ENCODE measurements at places on chromosomes 11 and 22.

DNA sequence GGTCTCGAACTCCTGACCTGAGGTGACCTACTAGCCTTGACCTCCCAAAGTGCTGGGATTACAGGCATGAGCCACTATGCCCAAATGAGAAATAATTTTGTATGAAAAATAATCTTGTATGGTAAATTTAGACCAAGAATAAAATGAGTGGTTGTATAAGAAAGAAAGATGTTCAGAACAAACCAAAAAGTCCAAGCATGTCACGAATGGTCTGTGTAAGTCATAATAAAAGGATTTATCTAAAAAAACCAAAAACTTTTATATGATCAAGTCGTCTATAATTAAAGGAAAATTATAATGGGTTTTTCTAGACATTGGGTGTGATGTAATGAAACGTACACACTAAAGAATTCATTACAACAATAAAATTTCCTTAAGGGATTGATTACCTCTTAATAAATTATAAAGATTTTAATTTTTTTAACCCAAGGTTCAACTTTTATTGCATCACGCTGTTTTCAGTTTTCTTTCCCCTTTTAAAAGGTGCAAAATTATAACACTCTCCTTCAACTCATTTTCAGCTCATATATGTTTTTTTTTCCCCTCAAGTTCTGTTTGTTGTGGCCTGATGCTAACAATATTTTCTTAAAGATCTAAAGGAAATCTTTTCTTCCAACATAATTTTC is 8.9 kb upstream of the AQP11 start:
- peak; percentile 44 for DNase-seq

DNA sequence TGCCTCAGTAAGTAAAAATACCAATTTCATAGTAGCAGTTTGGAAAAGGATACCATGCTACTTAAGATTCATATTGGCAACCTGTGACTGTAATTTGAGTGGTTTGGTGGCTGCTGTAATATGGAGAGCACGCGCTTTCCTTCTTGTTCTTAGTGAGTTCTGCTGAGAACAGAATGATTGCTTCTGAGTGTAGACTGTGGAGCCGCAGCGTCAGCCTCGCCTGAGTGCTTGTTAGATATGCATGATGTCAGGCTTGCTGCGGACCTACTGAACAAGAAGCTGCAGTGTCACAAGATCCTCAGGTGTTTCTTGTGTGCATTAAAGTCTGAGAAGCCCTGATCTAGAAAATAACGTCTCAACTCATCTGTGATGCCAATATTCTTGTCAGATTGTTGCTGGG is 143.2 kb downstream of the ARHGAP42 start:
- peak; percentile 93 for DNase-seq

DNA sequence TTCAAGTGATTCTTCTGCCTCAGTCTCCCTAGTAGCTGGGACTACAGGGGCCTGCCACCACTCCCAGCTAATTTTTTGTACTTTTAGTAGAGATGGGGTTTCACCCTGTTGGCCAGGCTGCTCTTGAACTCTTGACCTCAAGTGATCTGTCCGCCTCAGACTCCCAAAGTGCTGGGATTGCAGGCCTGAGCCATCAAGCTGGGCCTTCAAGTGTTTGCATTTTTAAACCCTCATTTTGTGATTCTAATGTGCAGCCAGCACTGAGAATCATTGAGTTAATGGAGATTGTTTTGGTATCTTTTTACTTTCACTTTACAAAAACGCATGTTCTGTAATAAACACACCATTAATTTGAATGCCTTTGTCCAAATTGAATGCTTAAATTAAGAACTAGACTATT is 3.4 kb downstream of the TYR start:
- no peak for DNase-seq

- DNase-seq, result no peak
Observed at GRCh38 chr11:132093536-132094259, 723.3 kb downstream of the NTM start.

DNA sequence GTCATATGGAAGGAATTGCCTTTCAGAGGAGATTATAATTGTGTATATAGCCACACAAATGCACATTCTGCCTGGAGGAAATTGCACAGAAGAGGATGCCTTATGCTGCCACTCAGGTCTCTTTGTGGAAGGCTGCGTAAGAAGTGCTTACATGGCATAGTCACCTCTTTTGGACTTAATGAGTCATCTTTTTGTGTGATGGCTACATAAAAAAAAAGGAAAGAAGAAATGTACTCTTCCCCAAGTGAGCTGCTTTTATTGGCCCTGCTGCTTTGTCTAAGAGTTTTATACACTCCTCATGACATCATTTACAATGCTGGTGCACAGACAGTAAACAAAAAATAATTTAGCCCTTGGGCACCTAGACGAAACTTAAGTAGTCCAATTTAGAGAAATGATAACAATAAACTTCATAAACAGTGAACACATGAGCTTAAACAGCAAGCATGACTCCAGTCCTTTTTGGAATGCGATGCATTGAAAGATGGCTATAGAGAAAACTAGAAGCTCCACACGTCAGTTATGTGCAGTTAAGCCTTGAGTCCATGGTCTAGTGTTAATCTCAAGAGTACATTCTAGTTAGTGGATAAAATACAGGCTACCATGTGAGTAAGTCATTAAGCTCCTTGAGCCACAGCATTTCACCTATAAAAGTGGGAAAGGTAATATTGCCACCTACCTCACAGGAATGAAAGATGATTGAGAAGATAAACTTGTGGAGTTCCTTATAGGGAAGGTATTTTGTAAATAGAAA is 12.0 kb downstream of the CSTPP1 start:
- no peak for DNase-seq

- DNase-seq, result no peak
Observed at GRCh38 chr22:32702421-32702820, 99.1 kb upstream of the TIMP3 start.

- no peak for DNase-seq
Observed at GRCh38 chr22:25045159-25045558, 92.6 kb downstream of the KIAA1671 start.

- no peak for DNase-seq
Observed at GRCh38 chr11:59195586-59195985, 17.1 kb downstream of the MPEG1 start.

DNA sequence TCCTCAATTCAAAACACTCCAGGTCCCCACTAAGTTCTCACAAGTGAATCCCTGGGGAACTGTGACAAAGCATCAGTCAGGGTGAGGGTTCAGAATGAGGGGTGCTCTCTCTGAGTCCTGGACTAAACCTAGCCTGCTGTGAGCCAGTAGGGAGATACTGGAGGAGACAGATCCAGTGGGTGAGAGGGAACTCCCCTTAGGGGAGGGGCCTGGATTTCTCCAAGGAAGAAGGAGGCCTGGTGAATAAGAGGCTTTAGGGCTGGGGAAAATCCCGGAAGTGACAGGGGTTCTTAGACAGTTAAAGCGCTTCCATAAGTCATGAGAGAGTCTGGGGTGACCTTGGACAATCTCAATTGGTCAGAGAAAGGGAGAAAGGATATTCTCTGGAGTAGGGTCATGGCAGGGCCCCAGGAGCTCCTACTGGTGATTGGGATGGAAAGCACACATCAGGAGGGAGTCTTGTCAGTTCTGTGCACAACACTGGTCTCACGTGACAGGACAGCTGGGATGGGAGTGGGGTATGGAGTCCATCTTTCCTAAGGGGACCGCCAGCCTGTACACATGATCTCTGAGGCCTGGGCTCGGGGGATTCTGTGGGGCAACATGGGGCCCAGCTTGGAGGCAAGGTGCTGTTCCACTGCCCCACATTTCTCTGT is 1.5 kb downstream of the TBC1D10A start:
- no peak for DNase-seq

DNA sequence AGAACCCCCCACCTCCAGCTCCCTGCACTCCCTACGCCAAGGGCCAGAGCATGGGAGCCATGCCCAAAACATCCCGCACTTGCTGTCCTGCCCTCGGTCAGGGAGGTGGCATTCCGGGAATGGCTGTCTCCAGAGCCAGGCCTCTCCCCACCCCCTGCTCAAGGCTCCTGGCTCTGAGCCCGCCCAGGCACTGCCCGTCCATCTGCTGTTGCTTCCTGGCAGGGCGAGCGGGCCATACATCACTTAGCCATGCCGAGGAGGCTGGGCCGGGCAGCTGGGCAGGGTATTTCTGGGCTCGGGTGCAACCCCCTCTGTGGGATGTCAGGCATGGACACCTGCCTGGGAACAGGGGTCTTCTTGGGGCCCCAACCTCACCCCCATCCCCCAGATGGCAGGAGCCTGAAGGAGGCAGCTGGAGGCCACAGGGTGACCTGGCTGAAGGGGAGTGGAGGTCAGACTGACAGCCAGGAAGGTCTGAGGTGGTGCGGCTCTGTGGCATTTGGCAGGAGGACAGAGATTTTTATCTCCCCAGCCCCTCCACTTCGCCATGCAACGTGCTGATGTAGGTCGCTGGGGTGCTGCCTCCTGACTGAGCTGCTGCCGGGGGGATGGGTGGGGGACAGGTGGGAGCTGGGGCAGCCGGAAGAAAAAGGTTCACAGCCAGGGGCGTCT is 8.7 kb upstream of the CABP7 start:
- peak; percentile 50 for DNase-seq

GRCh38 chr11:12756454-12756806 is 82.2 kb downstream of the TEAD1 start:
- DNase-seq, result no peak

DNA sequence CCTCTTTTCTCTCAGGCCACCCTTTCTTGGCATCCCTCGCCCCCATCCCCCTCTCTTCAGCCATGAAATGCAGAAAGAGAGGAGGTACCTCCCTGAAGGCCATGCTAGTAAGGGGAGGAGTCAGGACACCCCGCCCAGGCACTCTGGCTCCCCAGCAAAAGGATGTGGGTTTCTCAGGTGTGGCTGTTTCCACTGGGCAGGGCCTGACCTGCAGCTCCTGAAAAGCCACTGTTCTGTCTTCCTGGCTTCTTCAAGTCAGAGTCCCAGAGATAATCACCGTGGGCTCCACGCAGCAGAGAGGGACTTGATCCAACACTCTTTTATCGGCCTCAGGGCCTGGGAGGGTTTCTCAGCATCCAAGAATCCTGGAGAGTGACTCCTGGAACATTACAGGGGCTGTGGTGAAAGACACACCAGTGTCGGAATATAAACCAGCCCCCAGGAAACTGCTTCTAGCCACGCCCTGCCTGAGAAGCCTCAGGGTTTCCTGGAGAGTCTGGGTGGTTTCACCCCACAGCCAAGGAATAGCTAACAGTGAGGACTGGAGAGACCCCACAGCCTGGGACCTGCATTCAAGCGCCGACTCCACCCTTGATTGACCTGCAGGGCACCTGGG is 45.7 kb upstream of the TSPAN18 start:
- DNase-seq, result no peak

- no peak for DNase-seq
Observed at GRCh38 chr11:59197991-59198390, 14.7 kb downstream of the MPEG1 start.

- DNase-seq, result no peak
Observed at GRCh38 chr22:32853662-32854061, 52.2 kb downstream of the TIMP3 start.

Data from NCI-H2171 treated with DMSO at 0.1 percent for 48 hours (cell line).